ENCODE measurements at places on chromosomes 16 and 17. TPM values are rescaled to one million over a fixed set of nuclear protein-coding genes. Genes with fewer than 3 reads are reported as not detected.

DNA sequence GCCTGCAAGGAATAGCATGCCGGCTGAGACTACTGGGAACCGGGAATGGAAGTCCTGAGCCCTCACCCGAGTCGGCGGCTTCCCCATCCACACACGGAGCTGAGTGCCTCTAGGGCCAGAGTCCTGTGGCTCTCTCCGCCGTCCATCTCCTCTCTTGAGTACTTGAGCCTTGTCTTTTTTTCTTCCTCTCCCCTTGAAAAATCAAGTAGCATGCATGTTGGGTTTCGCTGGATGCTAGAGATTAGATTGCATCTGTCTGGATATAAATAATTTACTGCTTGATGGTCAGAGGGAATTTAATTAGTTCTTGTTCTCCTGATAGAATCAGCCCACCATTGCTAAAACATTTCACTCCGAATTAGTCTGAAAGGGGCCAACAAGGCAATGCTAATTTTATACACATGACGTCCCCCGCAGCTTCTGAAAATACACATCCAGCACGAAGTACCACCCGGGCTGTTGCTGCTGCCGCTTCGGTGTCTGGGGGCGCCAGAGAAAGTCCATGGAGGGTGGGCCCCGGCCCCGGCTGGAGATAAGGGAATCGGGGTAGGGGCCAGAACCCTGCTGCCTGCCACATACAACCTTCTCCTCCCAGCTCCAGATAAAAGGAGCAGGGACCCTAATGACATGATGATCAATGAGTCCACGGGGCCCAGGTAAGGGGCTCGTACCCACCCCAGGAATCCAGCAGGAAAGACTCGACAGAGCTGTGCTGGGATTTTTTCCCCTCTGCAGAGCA is 48.5 kb downstream of the RBFOX3 start:
- H3K27ac ChIP-seq: no peak overlapping the region
- no peak overlapping the region for H3K4me3 ChIP-seq
- DNase-seq: peak; percentile 55
- H3K27me3 ChIP-seq: peaks cover 3% of the 10 kb centered on the region
- peaks cover 27% of the 10 kb centered on the region for H3K4me1 ChIP-seq

DNA sequence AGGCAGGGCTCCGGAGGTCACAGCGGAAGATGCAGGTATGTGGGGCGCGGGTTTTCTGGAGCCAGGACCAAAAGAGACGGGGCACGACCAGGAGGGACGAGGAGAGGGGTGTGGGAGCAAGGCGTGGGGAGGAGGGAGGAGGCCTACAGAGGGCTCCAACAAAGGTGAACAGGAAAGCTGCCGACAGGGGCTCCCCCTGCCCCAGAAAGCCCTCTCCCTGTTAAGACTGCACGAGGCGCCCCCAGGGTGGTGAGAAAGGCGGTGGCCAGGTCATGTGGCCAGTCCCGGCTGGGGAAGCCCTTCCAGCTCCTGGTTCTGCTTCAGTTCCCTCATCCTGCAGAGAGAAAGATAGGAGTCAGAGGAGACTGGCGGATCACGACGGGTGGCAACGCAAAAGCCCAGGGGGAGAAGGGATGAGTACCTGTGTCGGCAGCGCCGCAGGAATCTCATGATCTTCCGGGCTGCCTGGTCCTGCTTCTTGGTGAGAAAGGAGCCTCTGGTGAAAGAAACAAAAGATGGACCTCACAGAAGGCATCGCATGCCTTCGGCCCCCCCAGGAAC is 949 bp upstream of the SPAG7 start:
- H3K4me3 ChIP-seq: peak overlapping the region; percentile 68
- H3K27ac ChIP-seq: peak overlapping the region; percentile 97
- no peak for DNase-seq

The DHRS7C gene
- polyA plus RNA-seq: 0.92 TPM

The ZNF768 gene
- polyA plus RNA-seq: 46.2 TPM

The SSTR5 gene
- polyA plus RNA-seq: 0.04 TPM
